IMR-90 (cell line): ENCODE measurements at places on chromosomes 6 and 20. TPM values are rescaled to one million over a fixed set of nuclear protein-coding genes. Genes with fewer than 3 reads are reported as not detected.

The MAS1 gene
- under 0.01 TPM in 1 of 2 replicates, not detected in the other for polyA plus RNA-seq

The OVOL2 gene
- polyA plus RNA-seq = not detected in 2 replicates

GRCh38 chr6:140460267-140460666, 1085.8 kb upstream of the CITED2 start:
- no peak overlapping the region for H3K27ac ChIP-seq
- H3K27me3 ChIP-seq = no peaks in the 10 kb centered on the region
- H3K4me3 ChIP-seq = no peak overlapping the region
- no peaks in the 10 kb centered on the region for H3K36me3 ChIP-seq
- no peak for DNase-seq
- peaks cover 7% of the 10 kb centered on the region for H3K4me1 ChIP-seq

DNA sequence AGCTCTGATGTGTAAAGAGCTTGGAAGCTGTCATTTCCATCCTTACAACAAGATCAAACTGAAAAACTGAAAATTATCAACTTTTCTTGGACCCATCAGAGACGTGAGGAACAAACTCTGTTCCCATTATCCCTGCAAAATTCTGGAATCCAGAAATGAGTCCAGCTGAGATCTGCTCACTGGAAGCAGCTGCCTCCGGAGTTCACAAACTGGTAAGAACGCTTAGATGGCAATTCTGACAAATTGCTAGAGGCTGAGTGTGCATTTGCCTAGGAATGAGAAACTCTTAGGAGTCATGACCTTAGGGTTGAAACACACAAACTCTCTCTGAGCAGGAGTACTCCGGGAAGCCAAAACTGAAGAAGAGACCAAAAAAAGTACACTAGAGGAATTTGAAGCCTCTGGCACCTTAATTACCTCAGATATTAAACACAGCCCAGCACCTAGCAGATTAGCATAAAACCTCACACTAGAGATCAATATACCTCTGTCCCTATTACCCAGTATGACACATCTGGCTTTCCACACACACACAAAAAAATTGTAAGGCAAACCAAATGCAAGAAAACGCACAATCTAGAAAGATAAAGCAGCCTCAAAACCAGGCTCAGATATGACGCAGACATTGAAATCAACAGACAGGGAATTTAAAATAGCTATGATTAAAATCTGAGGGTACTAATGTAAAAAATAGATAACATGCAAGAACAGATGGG, 233.5 kb upstream of the SGK1 start:
- peak overlapping the region; percentile 6; the same call in 1 of the 2 replicates for H3K27ac ChIP-seq
- peak; percentile 90 for DNase-seq
- H3K4me1 ChIP-seq = no peaks in the 10 kb centered on the region; the same call in 1 of the 2 replicates

DNA sequence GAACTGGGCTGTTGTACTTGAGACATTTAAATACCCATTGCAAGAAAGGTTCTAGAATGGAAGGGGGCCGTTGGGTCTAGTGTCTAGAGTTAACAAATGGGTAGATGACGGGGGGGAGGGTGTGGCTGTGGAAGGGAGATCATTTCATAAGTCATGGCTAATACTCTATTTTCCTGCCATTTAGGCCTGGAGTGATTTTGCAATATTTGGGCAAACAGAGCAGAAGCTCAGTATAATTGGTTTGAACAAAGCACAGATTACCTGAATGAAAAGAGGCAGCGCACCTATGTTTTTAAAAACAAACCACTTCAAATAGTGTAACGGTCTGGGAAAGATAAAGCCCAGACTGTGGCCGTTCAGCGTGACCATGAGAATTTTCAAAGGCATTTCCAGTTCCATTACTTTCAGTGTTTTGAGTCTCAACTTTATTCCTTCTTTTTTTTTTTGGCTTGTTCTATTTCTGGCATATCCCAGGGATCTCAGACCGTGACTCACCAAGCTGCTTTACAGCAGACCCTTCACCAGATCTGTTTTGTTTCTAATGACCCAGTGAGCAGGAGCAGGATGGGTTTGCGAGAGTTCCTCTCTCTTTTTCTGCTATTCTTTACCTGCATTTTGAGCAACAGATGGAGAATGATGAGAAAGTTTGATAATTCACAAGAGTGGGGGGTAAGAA, 73.7 kb downstream of the LYRM2 start:
- no peak overlapping the region for H3K27ac ChIP-seq
- no peak for DNase-seq
- peaks cover 9% of the 10 kb centered on the region for H3K27me3 ChIP-seq
- no peaks in the 10 kb centered on the region for H3K4me1 ChIP-seq

- no peak overlapping the region for H3K27ac ChIP-seq
- peaks cover 18% of the 10 kb centered on the region for H3K4me1 ChIP-seq
- no peaks in the 10 kb centered on the region for H3K27me3 ChIP-seq
- no peak for DNase-seq
- no peak overlapping the region for H3K4me3 ChIP-seq
- no peaks in the 10 kb centered on the region; the same call in 1 of the 2 replicates for H3K36me3 ChIP-seq
Observed at GRCh38 chr6:42104095-42104803, 38.2 kb downstream of the C6orf132 start.

GRCh38 chr6:134047673-134048072, 4.8 kb downstream of the SLC2A12 start:
- no peaks in the 10 kb centered on the region for H3K36me3 ChIP-seq
- no peaks in the 10 kb centered on the region for H3K4me1 ChIP-seq
- no peak overlapping the region for H3K27ac ChIP-seq
- DNase-seq = no peak
- no peaks in the 10 kb centered on the region for H3K27me3 ChIP-seq

- no peaks in the 10 kb centered on the region for H3K27me3 ChIP-seq
- no peaks in the 10 kb centered on the region for H3K36me3 ChIP-seq
- H3K27ac ChIP-seq = no peak overlapping the region
- no peak overlapping the region for H3K4me3 ChIP-seq
- DNase-seq = no peak
Observed at GRCh38 chr6:154888421-154889295, 106.5 kb upstream of the TIAM2 start.

DNA sequence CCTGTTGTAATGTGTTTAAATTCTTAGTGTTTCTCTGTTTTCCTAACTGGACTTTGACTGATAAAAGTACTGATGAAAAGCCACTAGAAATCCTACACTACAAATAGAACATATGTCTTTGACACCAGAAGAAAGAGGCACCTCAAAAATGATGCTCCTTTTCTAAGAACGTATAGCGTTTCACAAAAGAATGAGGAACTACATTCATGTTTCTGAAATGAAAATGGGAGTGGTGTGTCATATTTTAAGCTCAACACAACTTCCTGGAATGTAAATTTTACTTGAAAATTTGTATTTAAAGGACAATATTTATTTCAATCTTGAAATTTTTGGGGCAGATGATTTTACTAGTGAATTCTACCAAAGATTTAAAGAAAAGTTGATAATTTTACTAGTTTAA, 35.3 kb downstream of the KIAA0408 start:
- H3K27ac ChIP-seq = no peak overlapping the region
- no peak overlapping the region for H3K4me3 ChIP-seq
- H3K36me3 ChIP-seq = no peaks in the 10 kb centered on the region
- H3K4me1 ChIP-seq = peaks cover 3% of the 10 kb centered on the region; the same call in 1 of the 2 replicates

- H3K27ac ChIP-seq = no peak overlapping the region
- peaks cover 8% of the 10 kb centered on the region for H3K4me1 ChIP-seq
- H3K4me3 ChIP-seq = no peak overlapping the region
- H3K36me3 ChIP-seq = no peaks in the 10 kb centered on the region
- DNase-seq = no peak
- H3K27me3 ChIP-seq = no peaks in the 10 kb centered on the region
Observed at GRCh38 chr6:26398555-26398954, 3.5 kb upstream of the BTN3A1 start.

- no peak overlapping the region for H3K4me3 ChIP-seq
- DNase-seq = peak; percentile 31
- peaks cover 4% of the 10 kb centered on the region; the same call in 1 of the 2 replicates for H3K4me1 ChIP-seq
- no peak overlapping the region for H3K27ac ChIP-seq
- no peaks in the 10 kb centered on the region for H3K36me3 ChIP-seq
- no peaks in the 10 kb centered on the region for H3K27me3 ChIP-seq
Observed at GRCh38 chr6:20708367-20709124, 174.3 kb downstream of the CDKAL1 start.

GRCh38 chr6:34525431-34526175, 30.5 kb downstream of the SPDEF start:
- no peak overlapping the region for H3K27ac ChIP-seq
- H3K27me3 ChIP-seq = peaks cover 15% of the 10 kb centered on the region; the same call in 1 of the 2 replicates
- H3K36me3 ChIP-seq = no peaks in the 10 kb centered on the region
- no peak overlapping the region for H3K4me3 ChIP-seq
- DNase-seq = no peak

DNA sequence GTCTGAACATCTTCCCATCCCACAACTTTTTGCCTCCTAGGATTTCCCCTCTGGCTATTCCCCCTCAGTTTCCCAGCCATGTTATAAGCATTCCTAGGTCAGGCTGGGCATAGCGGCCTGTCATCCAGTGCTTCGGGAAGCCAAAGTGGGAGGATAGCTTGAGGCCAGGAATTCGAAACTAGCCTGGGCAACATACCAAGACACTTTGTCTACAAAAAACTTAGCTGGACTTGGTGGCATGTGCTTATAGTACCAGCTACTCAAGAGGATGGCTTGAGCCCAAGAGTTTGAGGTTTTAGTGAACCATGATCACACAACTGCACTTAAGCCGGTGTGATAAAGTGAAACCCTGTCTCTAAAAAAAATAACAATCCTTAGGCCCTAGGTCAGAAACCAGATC, 447.4 kb downstream of the KIF16B start:
- H3K4me3 ChIP-seq = no peak overlapping the region
- H3K36me3 ChIP-seq = no peaks in the 10 kb centered on the region

DNA sequence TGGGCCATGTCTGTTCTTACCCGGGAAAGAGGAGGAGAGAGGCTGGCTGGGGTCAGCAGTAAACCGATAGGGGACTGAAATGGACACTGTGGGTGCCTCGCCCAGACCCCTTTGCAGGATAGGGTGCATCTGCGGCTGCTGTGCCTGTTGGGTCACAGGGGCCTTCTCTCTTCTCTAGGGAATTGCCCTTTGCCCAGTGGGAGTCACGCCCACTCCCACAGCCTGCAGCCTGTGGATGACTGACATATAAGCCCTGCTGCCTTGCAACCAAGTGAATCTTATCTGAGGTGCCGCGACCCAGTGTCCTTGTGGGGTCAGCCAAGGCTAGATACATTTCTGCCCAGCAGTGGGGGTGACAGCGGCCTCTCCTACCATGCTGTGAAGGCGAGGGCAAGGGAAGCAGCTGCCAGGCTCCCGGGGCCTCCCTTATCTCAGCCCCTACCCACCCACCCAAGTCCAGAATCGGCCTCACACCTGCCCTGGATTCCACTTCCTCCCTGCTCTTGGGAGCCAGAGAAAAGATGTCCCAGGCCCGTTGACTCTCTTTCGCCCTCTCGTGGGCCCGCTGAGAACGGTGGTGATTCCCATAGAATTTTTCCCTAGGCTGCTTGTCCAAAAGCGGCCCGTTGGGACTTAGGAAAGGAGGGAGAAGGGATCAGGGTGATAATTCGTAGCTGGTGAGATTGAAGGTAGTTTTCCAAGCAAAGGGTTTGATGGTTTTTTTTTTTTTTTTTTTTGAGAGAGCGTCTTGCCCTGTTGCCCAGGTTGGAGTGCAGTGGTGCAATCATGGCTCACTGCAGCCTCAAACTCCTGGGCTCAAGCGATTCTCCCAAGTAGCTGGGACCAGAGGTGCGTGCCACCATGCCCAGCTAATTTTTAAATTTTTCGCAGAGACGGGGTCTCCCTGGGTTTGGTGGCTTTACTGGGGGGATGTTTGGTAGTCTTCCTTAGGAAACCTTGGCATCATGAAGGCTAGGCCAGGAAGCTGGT, 76.4 kb upstream of the RNF24 start:
- H3K27me3 ChIP-seq = no peaks in the 10 kb centered on the region
- peak overlapping the region; percentile 79 for H3K27ac ChIP-seq
- H3K36me3 ChIP-seq = no peaks in the 10 kb centered on the region

GRCh38 chr20:41887500-41887899, 269.3 kb upstream of the CHD6 start:
- H3K27me3 ChIP-seq = no peaks in the 10 kb centered on the region
- H3K4me3 ChIP-seq = no peak overlapping the region
- DNase-seq = no peak
- no peak overlapping the region for H3K27ac ChIP-seq

GRCh38 chr6:88972504-88973423, 9.3 kb upstream of the RNGTT start:
- DNase-seq = no peak
- no peaks in the 10 kb centered on the region for H3K36me3 ChIP-seq

GRCh38 chr20:62938105-62938888, at the start of gene GID8:
Gene GID8, plus strand, starts transcription at chr20:62938147. Its CDS starts 3,356 bp downstream, at chr20:62941503.
- peak within 1 kb of the TSS; percentile 96 for H3K4me3 ChIP-seq
- DNase-seq = peak; percentile 33
- peaks cover 13% of the 10 kb centered on the region for H3K4me1 ChIP-seq

The XKR7 gene
- polyA plus RNA-seq = not detected in 2 replicates

DNA sequence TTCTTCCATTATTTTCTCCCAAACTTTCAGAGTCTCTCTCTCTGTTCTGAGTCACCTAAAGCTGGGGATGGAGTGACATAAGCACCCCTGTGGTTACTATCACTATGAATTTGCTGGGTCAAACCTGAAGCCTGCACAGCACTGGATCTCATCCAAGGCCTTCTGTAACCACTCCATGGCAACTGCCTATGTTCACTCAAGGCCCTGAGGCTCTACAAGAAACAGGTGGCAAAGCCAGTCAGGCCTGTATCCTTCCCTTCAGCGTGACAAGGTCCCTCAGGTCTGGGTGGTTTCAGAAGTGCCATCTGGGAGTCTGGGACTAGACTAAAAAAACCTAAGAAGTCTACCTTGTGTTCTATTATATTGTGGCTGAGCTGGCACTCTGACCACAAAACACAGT, 1278.8 kb upstream of the EYS start:
- H3K4me1 ChIP-seq = no peaks in the 10 kb centered on the region
- H3K27ac ChIP-seq = no peak overlapping the region

The POLR3F gene
- polyA plus RNA-seq = 4.7 and 7.2 TPM in 2 replicates

- DNase-seq = no peak
- H3K27me3 ChIP-seq = no peaks in the 10 kb centered on the region
- no peaks in the 10 kb centered on the region for H3K36me3 ChIP-seq
- H3K4me1 ChIP-seq = no peaks in the 10 kb centered on the region
- no peak overlapping the region for H3K27ac ChIP-seq
Observed at GRCh38 chr6:67766057-67766456, 869.0 kb upstream of the ADGRB3 start.

The CALHM4 gene
- 0.07 and 0.11 TPM in 2 replicates for polyA plus RNA-seq

DNA sequence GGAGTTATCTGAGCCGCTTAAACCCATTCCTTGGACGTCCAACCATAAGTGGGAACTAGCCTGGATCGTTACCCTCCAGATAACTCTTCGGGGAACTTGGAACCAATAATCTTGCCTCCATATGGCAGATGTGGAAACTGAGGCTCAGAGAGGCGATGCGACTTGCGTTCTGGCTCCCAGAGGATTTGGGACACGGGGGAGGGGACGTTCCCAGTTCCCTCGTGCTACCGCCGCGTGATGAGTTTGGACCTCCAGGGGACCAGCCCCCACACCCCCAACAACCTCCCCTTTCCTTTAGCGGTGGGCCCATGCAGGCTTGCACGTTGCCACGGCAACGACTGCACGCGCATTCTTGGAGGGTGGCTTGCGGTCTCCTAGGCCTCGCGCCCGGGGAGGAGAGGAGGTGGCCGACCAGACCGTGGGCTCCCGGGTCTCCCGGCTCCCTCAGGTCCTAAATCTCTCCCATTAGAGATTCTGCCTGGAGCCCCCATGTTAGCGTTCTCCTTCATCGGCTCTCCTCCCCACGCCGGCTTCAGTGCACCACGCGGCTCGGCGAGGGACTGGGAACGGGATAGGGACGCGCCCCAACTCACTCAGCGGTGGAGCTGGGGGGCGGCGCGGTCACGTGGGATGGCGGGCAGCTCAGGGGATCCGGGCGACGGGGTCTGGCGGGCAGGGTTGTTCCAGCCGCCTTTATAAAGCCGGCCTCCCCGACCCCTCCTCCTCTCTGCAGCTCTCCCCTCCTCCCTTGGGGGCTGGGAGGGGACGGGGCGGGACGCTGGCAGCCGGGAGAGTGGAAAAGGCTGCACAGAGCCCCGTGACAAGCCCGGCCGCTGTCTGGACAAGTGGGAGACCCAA, at the start of gene PLTP:
Gene PLTP (minus strand): TSS at position 670 of the 858 bp plus-strand sequence. CDS start 703 bp downstream, outside the sequence.
- peak within 1 kb of the TSS; percentile 69 for H3K27ac ChIP-seq
- peak; percentile 57 for DNase-seq
- H3K4me3 ChIP-seq = peak within 1 kb of the TSS; percentile 43
- H3K4me1 ChIP-seq = peaks cover 13% of the 10 kb centered on the region

The PCNA gene
- polyA plus RNA-seq = 185 and 213 TPM in 2 replicates
